ENCODE measurements at places on chromosomes 1 and 21. TPM values are rescaled to one million over a fixed set of nuclear protein-coding genes. Genes with fewer than 3 reads are reported as not detected.

YBX1 gene
- total RNA-seq = 1,302 TPM

VASH2 gene
- 10.7 TPM for total RNA-seq

VWA5B1 gene
- total RNA-seq = not detected

SLC45A1 gene
- total RNA-seq = 1.1 TPM

FAM72C gene
- 14.8 TPM for total RNA-seq

LYPD8 gene
- not detected for total RNA-seq

KLF17 gene
- total RNA-seq = not detected

KRTAP21-1 gene
- total RNA-seq = not detected

BACE2 gene
- 0.15 TPM for total RNA-seq

TMEM125 gene
- total RNA-seq = 0.73 TPM

DNASE2B gene
- total RNA-seq = not detected

C4BPA gene
- not detected for total RNA-seq

CNKSR1 gene
- 7.8 TPM for total RNA-seq

ERI3 gene
- total RNA-seq = 68.3 TPM

MIGA1 gene
- total RNA-seq = 7.8 TPM

PRRX1 gene
- total RNA-seq = 0.19 TPM

NTPCR gene
- total RNA-seq = 59.4 TPM

SPAG17 gene
- 0.90 TPM for total RNA-seq

COL16A1 gene
- 7.0 TPM for total RNA-seq

KRTAP12-3 gene
- total RNA-seq = not detected

CYP4A11 gene
- total RNA-seq = not detected

KRTAP19-1 gene
- not detected for total RNA-seq

BATF3 gene
- not detected for total RNA-seq

AIRE gene
- total RNA-seq = not detected

NADK gene
- 56.9 TPM for total RNA-seq

TRABD2B gene
- 0.34 TPM for total RNA-seq

PGLYRP4 gene
- total RNA-seq = not detected

OR2T8 gene
- total RNA-seq = not detected

SPATA45 gene
- not detected for total RNA-seq

CD53 gene
- total RNA-seq = not detected

MPL gene
- total RNA-seq = 0.09 TPM

PRR9 gene
- total RNA-seq = not detected

SLC6A9 gene
- 1.4 TPM for total RNA-seq

DNAJC28 gene
- 3.8 TPM for total RNA-seq

KRTAP21-2 gene
- not detected for total RNA-seq

AIM2 gene
- 2.9 TPM for total RNA-seq

ERICH3 gene
- total RNA-seq = not detected

KRTAP19-8 gene
- not detected for total RNA-seq

ZBTB8B gene
- 4.2 TPM for total RNA-seq

TMPRSS15 gene
- total RNA-seq = not detected

Measured in neural progenitor cell (in vitro differentiated cells).